ENCODE measurements at places on chromosomes 2 and 18.

GRCh38 chr2:192749611-192750200 is 555.0 kb upstream of the TMEFF2 start:
- no peak for DNase-seq

DNA sequence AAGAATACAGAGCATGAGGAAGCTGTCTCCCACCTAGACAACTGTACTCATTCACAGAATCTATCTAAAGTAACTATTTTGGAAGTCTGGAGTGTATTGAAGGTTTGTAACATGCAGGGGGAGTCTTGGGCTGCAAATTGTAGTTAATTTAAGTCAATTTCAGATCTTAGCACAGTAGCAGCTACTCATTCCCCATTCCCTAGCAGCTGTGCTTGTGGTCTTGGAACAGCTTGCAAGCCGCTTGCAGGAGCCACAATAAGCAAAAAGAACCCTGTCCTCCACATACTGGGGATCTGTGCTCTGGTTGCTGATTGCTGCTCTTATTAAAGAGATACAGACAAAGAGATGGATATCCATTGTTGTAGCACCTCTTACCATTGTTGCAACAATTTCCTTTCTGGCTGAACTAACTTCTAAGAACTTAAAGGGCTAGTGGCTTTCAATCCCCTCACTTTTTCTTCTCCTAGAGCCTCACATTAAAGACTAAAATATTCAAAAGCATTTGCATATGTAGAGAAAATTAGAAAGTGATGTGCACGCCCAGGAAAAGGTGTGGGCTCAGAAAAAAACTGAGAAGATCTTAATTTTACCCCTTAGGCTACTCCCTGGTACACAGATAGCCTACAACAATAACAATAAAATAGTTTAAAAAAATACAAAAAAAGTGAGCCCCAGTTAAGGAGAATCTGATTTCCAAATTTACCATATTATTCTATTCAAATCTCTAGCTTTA is 1775.1 kb upstream of the PIK3C3 start:
- no peak for DNase-seq

DNA sequence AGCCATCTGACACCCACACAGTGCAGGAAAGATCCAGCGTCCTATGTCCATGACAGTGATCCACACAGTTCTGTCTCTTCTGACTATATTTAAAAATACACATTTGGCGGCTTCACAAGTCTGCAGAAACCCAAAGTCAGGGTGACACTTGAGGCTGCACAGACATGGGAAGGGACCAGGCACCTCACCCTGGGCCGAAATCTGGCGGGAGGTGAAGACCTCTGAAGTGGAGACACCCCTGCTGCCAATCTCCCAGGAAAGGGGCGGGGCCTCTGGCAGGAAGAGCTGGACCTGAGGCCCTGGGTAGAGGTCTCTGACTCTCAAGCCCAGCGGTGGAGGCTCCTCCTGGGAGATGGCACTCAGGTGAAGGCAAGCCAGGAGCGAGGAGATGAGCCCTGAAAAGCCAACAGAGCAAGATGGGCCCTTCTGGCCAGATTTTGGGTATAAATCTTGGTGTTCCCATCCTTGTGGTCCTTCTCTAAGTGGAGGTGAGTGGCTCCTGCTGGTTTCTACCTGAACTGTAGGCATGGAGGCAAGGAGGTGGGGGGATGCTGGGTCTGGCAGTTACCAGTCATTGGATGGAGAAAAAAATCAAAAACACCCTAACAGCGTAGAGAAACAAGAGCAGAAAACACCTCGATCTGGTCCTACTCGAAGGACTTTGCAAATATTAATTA is 248.4 kb downstream of the HDAC4 start:
- DNase-seq, result no peak

- no peak for DNase-seq
Measured at GRCh38 chr2:239299218-239299939, 101.4 kb downstream of the HDAC4 start.

DNA sequence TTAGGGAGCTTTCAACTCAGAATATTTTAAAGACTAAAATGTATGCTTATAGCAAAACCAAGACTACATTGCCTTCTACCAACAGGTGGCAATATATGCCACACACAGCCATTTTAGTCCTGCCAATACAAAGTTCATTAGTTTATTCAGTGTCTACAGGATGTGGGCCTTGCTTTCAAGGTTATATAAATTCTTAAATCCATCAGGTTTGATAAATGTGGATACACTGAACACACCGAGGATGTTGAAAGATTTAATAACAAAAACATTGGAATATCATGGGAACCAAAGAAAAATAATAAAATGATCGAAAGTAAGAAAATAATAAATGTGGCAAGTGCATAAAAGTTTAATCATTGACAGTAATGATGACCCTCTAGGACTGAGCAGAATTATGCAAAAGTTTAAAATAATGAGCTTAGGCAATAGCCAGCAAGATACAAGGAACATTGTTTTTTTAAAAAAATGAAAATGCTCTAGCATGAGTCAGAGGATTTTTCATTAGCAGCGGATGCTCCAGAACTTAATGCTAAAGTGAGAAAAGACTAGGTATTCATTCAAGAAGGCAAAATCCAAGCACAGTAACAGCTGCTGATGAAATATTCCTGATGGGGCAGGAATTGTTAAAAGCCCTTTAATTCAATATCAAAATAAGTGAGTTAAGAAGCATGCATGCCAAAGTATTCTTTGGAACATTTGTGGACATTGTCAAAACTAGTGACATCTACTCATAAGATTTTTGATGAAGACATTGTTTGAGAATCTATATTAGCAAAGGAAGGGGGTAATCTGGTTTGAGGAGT is 14.2 kb downstream of the SCN9A start:
- DNase-seq, result peak; percentile 69

DNA sequence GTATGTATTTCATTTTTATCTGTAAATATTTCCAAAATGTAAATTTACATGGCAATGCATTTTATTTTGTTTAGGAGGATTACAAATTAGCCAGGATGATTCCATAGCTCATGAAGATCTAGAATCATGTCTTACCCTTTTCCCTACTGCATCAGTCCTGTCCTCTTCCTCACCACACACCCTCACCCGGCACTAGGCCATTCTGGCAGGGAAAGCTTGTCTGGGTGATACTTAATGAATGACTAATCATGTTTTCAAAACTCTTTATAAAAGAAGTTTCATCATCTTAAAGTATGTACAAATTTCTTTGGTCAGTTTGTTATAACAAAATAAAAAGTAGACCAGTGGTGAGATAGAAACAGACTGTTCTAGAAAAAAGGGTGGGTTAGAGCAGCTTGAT is 283.3 kb upstream of the VWC2L start:
- no peak for DNase-seq

DNA sequence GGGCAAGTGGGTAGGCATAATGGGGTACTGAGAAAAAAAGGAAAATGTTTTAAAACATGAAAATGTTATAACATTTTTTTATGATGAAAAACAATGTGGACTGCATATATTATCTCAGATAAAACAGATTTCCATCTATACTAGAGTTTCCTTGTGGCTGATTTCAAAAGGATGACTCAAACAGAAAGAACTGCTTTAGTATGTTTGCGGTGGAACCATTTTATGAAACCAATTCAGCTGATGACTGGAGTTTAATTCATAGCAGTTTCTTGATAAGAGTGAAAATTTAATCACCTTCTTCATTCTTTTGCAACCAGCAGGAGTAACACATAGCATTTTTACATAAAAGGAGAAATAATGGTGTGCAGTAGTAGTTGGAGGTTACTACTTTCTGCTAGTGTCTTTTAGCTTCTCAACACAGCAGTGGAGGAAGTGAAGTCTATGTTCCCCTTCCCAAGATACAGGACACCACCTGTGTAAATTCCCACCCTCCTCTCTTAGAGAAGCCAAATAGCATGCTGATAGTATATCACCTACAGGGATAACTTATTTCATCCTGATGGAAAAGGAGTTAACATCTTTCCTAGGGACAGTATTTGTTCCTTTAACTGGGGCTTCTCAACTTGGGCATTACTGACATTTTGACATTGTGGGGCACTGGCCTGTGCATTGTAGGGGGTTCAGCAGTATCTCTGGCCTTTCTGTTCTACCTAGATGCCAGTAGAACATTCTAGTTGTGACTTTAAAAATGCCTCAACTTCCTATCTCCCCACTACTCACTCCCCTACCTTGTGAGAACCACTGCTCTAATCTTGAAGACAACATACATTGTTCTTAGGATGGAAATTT is 29.9 kb downstream of the PELI1 start:
- DNase-seq, result peak; percentile 69

DNA sequence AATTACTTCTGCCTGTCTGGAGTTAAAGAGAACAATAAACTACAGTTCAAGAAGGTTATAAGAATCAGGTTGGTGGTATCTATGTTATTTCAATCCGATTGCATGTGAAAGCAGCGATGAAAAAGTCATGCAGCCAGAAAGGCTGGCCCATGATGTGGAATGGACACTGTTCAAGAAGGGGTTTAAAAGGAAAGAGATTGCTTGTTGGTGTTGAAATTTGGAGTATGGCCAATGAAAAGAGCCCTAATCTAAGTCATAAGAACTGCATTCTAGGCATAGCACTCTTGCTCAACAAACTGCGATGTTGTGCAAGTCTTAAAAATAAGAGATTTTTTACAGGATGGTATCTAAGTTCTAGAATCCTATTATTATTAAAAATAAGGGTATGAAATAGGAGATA is 61.3 kb downstream of the EFEMP1 start:
- DNase-seq, result peak; percentile 78

DNA sequence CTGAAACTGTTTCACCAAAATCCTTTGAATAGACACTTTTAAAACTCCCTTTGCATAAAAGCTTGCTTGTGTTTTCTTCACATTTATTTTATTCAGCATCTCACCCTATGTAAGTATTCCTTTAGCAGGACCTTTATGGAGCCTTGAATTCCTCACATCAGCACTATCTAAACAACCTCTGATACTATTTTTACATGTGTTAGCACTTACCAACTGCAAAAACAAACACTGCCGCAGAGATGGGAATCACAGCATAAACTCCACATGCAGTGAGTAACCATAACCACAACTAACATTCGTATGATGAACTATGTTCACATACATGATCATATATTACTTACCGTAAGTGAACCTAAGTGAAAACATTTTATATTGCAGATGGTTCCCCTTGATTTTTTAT is 15.4 kb downstream of the FBXO15 start:
- no peak for DNase-seq

GRCh38 chr2:217711188-217711587 is 291.6 kb downstream of the TNS1 start:
- DNase-seq, result no peak

DNA sequence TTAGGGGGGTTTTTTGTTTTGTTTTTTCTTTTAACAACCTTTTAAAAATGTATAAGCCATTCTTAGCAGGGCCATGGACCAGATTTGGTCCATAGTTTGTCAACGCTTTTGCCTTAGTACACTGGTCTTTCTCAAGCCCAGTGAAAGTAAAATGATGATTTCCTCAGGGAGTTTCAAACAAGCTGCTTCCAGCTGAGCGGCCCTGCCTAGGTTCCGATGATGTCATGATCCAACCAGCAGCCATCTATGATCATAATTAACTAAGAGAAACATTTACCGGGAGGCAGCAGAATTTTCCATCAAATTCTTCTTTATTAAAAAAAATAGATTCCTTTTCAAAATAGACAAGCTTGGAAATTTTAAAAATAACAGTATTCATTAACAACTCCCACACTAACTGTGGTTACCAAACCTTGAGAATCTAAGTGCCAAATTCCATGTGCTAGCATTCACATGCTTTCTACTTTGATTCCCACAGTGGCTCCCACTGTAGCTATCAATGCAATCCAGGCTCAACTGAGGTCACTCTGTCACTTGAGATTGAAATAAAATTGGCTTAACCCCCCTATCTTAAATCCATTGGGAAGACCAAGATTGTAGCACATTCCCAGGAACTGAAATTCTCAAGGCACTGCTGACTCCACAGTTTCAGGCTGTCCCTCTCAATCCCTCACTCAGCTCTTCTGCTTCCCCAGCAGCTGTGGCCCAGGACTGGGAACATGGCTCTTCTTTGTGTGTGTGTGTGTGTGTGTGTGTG is 148.9 kb downstream of the RNF152 start:
- no peak for DNase-seq

DNA sequence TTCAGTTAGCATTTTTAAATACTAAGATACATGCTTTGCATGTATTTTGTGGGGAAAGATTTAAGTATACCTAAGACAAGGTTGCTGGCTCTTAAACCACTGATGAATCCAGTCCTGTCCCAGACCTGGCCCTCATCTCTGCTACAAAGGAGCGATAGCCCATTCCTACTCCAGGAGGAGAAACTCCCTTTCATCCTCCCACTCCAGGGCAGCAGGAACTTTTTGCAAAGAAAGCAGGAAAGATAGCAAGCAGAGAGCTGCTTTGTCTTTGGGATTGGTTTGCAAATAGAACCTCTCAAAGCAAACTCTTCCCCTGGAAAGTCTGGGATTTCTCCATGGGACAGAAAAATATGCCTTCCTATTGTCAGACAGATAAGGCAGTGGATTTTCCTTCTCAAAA is 43.6 kb upstream of the COPS8 start:
- no peak for DNase-seq

GRCh38 chr2:178330175-178331017 is 120.6 kb downstream of the PRKRA start:
- DNase-seq, result no peak

- DNase-seq, result no peak
Measured at GRCh38 chr2:166673986-166674385, 179.9 kb upstream of the SCN7A start.

DNA sequence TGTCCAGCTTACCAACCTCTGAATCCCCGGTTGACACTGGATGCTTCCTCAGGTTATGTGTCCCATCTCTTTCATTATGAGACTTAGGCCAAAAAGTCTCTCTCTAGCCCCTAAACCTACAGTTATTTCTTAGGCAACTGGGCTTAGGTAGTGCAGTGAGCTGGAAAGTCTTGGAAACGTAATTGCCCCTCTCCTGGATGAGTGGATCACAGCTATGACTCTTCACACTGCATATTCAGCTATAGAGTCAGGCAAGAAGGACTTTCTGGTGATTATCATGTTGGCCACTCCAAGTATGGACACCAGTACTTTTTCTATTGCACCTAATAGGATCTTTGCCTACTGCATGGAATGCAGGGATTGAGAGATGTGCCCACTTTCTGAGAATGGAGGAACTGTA is 458.3 kb upstream of the CELF4 start:
- no peak for DNase-seq

DNA sequence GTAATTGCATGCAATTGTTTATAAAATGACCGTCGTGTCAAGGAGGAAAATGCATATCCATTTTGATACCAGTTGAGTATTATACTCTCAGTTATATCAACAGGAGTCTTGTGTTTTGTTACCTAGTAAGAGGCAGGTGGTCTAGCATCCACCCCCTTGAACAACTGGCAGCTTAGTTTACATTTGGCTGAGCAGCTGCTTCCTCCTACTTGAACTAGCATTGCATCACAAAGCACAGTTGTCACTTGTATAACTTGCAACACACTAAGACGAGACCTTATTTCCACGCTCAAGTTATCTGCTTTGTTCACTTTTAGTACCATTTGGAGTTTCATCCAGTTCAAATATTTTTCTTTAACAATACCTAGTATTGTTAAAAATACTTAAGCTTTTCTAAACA is 75.4 kb upstream of the UBE2E3 start:
- no peak for DNase-seq
